Activated CD8-positive, alpha-beta memory T cell treated with anti-CD3 and anti-CD28 coated beads, Interleukin-2, amount 50 U/mL, for 4 hours (primary cell): ENCODE measurements at places on chromosomes 12 and 14.

DNA sequence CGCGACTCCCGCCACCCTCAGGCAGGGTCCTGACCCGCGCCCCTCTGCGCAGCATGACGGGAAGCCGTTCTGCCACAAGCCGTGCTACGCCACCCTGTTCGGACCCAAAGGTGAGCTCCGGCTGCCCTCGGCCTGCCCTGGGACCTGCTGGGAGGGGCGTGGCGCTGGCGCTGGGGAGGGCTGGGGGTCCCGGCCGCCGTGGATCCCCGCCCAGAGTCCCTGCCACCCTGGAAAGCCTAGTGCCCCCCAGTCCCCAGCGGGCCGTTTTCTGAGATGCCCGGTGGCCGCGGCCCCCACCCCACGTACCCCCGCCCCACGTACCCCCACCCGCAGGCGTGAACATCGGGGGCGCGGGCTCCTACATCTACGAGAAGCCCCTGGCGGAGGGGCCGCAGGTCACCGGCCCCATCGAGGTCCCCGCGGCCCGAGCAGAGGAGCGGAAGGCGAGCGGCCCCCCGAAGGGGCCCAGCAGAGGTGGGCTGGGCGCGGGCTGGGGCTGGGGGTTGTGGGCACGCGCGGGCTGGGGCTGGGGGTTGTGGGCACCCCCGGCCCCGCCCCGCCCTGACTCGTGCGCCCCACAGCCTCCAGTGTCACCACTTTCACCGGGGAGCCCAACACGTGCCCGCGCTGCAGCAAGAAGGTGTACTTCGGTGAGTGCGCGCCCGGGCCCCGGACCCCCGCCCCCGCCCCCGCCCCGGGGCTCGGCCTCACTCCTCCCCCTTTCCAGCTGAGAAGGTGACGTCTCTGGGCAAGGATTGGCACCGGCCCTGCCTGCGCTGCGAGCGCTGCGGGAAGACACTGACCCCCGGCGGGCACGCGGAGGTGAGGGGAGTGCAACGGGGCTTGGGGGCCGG lies 4.0 kb downstream of the CRIP2 start:
- no peak for DNase-seq

DNA sequence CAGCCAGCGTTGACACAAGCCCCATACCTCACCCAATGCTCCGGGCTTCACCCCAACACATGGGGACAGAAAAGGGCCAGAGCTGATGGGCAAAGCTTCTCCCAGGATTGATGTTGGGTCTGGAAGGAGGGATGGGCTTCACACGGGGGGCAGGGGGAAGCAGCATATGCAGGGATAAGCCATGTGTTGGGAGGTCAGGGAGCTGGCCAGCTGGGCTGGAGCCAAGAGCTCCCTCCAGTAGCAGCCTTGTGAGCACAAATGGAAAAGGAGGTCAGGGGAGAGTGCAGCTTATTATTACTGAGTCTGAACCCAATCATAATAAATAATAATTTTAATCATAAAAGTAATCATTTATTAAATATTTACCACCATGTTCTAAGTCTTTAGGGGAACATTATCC lies 9.3 kb downstream of the PLEKHD1 start:
- DNase-seq = no peak

GRCh38 chr14:75299059-75299458 lies 20.4 kb downstream of the FOS start:
- DNase-seq = no peak

- no peak for DNase-seq
Observed at GRCh38 chr12:19972325-19973288, 395.7 kb upstream of the PDE3A start.

GRCh38 chr12:96028538-96028937 lies 6.8 kb downstream of the LTA4H start:
- no peak for DNase-seq

GRCh38 chr14:38868399-38869290 lies 234.4 kb downstream of the SEC23A start:
- no peak for DNase-seq

DNA sequence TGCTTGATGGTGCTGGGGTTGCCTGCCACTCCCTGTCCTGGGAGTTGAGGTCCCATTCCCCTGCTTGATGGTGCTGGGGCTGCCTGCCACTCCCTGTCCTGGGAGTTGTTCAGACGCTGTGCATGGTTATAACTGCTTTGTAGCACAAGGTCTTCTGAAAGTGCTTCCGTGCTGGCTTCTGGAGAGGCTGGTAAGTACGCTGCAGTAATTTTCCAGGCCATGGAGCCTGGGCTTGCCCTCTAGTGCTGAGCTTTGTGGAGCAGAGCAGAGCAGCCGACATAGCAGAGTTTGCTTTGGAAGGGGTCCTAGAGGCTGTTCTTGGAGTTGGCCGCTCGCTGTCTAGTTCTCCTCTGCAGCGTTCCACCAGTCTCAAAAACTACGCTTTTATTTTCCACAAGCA lies 6.3 kb downstream of the B4GALNT3 start:
- DNase-seq = no peak

DNA sequence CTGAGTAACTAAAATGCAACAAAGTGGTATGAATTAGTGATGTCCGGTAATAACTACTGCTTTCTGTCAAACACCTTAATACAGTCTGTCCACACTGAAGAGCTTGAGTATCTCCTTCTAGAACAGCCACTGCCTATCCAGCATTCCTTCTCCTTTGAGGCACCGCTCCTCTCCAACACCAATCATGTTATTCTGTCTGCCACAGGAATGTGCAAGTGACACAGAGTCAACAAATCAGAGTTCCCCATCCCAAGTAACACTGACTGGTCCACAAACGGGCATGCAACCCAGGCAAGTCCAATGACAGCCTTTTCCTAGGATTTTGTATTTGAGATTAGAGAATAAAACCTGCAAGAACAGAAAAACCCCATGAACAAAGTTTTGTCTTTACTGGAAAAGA lies 3.8 kb downstream of the GXYLT1 start:
- no peak for DNase-seq

DNA sequence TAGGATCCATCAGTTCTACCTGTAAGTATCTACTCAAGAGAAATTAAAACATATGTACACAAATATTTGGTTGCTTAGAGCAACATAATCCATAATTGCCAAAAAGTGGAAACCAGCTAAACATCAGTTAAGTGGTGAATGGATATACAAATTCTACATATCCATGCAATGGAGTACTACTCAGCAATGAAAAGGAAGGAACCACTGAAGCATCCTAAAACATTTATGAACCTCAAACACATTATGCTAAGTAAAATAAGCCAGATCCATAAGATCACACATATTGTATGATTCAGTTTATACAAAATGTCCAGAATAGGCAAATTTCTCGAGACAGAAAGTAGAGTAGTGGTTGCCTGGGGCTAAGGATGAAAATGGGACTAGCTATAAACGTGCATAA lies 8.4 kb upstream of the ARHGAP5 start:
- DNase-seq = no peak

DNA sequence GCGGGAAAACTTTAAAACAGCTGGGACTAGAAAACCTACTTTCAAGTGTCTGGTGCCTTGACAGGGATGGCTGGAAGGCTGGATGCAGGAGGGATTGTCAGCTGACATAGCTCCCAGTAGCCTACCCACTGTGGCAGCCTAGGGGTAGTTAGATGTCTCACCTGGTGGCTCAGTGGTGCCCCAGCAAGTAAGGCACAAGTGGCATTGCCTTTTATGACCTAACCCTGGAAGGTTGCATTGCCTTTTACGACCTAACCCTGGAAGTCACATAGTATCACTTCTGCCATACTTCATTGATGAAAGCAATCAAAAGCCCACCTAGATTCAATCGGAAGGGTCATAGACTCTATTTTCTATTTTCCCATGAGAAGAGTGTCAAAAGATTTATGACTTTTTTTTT lies 724.7 kb upstream of the TBX3 start:
- no peak for DNase-seq

GRCh38 chr12:99983456-99984258 lies 1.1 kb downstream of the ANKS1B start:
- no peak for DNase-seq

GRCh38 chr14:97943619-97944018 lies 1146.4 kb downstream of the VRK1 start:
- no peak for DNase-seq

DNA sequence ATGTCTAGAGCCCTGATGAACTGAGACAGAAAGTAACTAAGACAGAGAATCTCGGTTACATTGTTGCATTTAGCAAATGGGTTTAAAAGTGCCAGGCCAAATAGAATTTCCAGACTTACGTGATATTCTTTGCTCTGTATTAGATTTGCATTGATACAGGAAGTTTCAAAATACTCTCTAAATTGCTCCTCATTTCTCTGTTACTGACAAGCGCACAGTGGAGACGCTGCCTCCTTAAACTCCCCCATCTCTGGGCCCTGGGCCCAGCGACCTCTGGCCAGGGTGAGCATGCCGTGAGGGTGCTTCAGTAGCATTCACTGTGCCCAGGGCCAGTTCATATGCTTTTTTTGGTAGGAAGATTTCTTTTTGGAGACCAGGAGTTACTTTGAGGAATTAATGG lies 22.9 kb upstream of the EVL start:
- DNase-seq = no peak

GRCh38 chr12:40063414-40063813 lies 42.5 kb downstream of the SLC2A13 start:
- DNase-seq = no peak

DNA sequence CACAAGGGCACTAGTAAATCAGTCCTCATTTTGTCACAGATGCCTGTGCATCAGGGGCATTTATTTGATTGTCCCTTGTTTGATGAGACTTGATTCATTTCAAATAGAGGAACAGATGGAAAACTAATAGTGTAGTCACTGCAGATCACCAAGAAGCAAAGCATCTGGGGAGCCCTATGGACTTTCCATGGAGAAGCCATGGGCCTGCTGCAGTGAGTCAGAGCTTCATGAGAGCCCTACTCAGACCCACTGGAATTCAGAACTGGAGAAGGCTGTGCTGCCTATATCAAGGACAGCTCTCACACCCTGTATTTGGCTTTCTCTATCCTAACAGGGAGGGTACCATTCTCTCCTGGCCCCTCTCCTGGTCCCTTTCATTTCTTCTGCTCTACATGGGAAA lies 126.2 kb downstream of the GRIP1 start:
- DNase-seq = no peak

DNA sequence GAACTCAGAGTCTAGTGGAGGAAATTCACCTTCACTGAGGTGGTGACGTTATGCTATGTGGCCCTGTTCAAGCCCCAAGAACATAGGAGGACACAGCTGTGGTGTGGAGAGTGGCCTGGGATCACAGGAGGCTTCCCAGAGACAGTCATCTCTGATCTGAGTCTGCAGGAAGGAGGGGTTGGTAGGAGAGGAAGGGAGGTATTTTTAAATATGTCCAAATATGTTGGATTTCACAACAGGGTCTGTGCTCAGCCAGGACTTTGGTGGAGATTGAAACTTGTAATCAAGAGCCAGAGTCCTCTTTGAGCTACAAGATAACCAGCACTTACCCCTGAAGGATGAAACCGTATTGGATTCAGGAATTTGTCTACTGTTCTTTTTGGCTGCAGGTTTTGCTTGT lies 26.4 kb upstream of the MED13L start:
- DNase-seq = no peak

GRCh38 chr14:104724407-104724980 lies 465 bp downstream of the ADSS1 start:
- peak; percentile 28 for DNase-seq

GRCh38 chr14:21024585-21025370 lies at the start of gene NDRG2:
TSS of gene NDRG2 (minus strand) at chr14:21025061. CDS start at chr14:21023315, 1,746 bp downstream.
- DNase-seq = peak; percentile 79

DNA sequence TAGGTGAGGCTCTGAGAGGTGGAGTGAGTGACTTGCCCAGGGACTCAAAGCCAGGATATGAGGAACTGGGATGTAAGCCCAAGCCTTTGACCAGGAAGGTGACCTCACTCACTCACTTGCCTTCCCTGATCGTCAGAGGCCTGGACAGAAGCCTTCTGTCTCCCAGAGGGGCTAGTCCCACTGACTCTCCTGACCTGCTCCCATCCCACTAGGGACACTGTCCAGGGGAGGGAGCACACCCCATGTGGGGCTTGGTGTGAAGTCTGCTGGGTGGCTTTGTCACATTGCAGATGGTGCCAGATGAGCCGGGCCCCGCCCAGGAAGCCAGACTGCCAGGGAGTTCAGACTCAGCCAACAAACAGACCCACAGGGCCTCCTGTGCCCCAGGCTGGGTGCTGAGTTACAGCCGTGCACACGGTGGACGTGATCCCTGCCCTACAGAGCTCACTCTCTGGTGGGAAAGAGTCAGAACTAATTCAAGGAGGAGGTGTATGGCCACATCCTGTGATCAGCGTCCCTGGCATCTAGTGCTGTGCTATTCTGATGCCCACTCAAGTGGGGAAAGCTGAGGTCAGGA lies 28.3 kb downstream of the MMAB start:
- no peak for DNase-seq

- DNase-seq = no peak
Observed at GRCh38 chr12:12725956-12726554, 8.9 kb downstream of the CDKN1B start.

GRCh38 chr12:52907092-52907810 lies 2.4 kb upstream of the KRT8 start:
- DNase-seq = no peak

- DNase-seq = no peak
Observed at GRCh38 chr12:50390316-50390741, 6.1 kb downstream of the FAM186A start.

DNA sequence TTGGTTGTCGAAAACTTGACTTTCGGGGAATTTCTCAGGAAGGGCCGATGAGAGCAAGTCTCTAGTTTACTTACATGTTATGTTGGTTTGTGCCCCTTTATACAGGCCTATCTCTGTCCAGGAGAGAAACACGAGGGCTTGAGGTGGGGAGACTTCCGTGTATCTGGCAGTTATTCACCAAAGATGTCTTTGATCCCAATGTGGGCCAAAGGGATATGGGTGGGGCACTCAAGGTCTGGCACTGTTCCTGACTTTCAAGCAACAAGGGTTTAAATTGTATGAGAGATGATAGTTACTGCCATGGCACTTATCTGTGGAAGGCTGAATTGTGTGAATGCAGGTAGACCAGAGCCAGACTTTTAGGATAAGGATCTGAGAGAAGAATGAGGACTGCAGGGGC lies 137.2 kb upstream of the DHRS4 start:
- DNase-seq = no peak

- DNase-seq = no peak
Observed at GRCh38 chr14:85583380-85583779, 53.4 kb downstream of the FLRT2 start.

GRCh38 chr12:121490401-121491281 lies 90.2 kb downstream of the KDM2B start:
- DNase-seq = no peak

DNA sequence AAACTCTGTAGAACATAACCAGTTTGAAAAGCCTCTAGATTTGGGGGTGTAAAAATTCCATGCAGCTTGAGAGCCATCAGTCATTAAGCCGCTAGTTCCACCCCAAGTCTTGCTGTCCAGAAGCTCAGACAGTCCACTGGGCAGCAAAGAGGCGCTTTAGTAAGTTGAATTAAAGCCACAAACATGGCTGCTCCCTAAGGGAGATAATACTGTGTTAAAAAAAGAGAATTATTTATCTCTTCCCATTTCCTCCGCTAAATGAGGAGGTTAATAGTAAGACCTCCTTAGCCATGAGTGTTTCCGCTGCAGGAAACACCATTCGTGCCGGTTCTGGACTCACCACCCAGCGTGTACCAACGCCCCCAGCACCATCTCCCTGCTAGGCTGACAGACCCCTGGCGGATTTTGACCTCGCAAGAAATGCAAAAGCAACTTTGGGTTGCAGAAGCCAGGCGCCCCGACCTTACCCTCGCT lies 536 bp downstream of the TM7SF3 start:
- DNase-seq = no peak

GRCh38 chr12:2982361-2982760 lies 23.2 kb downstream of the TEAD4 start:
- DNase-seq = no peak
